Vagina (tissue), 2 donors: ENCODE measurements at places on chromosomes 12 and 14.

DNA sequence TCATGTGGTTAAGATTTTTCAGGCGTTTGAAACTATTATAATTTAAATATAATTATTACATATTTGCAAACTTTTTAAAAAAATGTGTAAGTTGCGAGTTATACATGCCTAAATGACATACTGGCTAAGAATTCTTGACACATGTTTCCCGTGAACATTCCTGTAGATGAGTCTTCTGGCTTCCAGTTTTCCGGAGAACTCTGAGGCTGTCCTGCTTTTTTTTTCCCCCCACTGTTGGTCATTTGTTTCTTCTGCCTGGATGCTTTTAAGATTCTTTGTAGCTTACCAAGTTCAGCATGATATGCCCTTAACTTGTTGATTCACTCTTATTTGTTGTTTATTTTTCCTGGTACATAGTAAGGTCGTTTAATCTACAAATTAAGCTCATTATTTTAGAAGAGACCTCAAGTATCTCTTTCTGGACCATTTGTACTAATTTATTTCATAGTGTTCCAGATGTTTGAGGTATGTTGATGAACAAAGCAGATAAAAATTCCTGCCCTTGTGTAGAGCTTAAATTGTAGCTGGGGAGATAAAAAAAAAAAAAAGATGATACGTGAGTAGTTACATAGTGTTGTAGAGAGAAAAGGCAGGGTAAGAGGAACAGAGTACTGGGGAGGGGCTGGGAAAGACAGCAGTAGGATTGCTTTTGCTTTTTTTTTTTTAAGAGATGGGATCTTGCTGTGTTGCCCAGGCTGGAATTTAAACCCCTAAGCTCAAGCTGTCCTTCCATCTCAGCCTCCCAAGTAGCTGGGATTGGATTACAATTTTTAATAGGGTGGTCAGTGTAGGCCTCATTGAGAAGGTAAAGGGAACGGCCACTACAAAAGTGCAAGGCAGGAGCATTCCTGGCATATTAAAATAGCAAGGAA, 32.8 kb downstream of the ARHGAP5 start:
- no peak for DNase-seq

- no peak for DNase-seq
These were observed 44.6 kb downstream of the ERO1A start for GRCh38 chr14:52650774-52651173.

- DNase-seq: no peak
These were observed 30.3 kb upstream of the PELI2 start for GRCh38 chr14:56087671-56088471.

DNA sequence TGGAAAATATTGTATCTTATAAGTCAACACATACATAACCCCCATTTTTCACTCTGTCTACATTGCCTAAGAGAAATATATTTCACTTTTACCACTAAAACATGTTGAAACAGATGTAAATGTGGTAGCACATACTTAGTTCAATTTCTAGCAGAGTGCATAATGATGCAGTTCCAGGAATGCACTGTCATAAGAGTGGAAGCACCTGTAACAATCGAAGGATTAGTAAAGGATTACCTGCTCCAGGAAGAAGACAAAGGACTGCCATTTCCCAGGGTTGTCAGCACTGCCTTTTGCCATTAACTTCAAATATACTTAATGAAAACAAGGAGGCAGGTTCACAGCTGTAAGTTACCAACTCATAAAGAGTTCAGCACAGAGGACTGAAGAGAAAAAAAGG, 24.6 kb downstream of the DAD1 start:
- DNase-seq: no peak

- DNase-seq: no peak
These were observed 1263.0 kb downstream of the LRFN5 start for GRCh38 chr14:42869681-42870080.

GRCh38 chr12:121581686-121582429, 1.0 kb upstream of the KDM2B start:
- no peak for DNase-seq

DNA sequence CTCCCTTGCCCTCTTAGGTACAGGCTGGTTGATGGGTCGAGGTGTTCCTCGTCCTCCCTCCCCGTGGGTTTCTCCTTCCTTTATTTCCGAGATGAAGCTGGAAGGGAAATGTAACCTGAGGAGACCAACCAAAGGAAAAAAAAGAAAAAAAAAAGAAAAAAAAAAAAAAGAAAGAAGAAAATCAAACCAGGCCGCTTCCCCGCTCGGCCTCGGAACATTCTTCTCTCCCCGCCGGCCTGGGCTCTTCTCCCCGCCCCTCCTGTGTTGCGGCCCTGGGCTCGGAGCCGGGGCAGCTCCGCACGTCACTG, 1.6 kb upstream of the NFATC4 start:
- DNase-seq: no peak

GRCh38 chr12:27998658-27999057, 26.1 kb upstream of the PTHLH start:
- DNase-seq: no peak

GRCh38 chr14:55433880-55434804, 6.3 kb downstream of the TBPL2 start:
- DNase-seq: no peak
